NCI-H226 (cell line): ENCODE measurements at places on chromosomes 2 and 18.

DNA sequence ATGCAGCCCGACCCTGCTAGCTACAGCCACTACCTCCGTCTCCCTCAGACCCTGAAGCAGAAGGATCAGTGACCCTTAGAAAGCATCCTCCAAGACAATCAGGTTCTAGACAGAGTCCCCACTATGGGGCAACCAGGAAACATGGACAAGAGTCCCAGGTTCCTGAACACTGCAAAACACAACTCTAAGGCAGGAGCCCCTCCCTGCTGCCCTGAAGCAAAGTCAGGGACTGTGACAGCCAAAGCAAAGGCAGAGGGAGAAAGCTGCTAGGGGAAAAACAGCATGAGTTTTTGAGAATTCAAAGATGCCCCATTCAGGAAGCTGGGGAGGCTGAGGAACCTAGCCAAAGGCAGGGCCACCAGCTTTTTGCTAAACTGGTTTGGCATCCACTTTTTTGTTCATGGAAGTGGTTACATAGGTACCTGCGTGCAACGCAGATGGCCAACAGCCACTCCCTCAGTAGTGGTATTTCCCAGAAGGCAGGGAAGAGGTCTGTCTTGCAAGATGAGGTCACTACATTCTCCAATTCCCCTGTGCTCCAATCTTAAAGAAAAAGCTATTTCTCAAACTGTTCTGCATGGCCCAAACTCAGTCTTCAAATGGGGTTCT is 33.2 kb downstream of the MYO5B start:
- DNase-seq = peak; percentile 63

DNA sequence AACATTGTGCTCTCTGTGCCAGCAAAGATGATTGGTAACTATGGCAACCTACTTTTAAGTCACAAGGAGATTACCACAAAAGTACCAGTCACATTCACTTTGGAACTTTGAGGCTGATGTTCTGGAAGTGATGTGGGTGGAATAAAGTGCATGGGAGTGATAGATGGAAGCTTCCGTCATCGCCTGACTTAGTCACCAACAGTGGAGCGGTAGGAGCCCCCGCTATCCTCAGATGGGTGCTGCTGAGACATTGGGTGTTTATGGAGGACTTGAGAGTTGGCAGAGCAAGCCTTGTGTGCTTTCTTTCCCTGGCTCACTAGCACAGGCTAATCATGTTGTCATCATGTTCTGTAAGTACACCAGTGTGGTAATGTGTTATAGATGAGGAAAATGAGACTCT is 4.6 kb downstream of the PPP1R7 start:
- no peak for DNase-seq

DNA sequence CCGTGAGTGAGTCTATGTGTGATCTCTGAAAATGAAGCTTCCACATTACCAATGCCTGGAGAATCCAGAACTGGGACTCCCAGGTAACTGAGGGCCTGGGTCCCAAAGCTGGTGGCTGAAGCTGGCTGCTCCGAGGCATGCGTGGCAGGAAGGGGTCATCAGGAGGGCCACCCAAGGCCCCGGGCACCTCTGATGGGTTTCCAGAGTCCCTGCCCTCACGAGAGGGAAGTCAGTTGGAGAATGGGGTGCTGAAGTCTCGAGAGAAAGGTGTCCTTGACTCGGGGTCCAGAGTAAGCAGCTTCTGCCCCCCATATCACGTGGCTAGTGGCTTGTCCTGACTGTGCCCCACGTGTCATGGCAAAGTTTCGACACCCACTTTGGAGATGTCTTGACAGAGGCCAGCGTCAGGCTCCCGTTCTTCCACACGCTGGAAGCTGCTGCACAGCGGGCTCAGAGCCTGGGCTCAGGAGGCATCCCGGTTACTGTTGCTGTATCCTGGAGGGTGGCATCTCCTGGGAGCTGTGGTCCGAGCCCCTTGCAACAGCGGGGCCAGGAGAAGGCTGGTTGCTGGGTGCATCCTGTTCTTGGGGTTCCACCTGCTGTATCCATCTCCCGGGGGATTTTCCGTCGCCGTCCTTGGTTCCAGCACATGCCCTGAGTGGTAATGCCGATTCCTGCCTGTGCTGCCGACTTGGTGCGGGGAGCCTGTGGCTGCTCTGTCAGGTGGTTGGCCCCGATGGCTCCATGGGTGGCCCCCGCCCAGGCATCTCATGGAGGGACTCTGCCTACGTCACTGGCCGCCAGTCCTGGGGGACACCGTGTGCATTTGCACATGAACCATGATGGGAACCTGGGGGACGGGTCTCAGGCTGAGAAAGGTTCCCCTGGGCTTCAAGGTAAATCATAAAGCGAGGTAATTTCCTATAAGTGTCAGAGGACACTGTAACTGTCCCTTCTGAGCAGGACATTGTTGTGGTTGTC is 183.3 kb upstream of the HDAC4 start:
- no peak for DNase-seq

- no peak for DNase-seq
These were observed 521.9 kb downstream of the EPHA4 start for GRCh38 chr2:221050020-221050795.

DNA sequence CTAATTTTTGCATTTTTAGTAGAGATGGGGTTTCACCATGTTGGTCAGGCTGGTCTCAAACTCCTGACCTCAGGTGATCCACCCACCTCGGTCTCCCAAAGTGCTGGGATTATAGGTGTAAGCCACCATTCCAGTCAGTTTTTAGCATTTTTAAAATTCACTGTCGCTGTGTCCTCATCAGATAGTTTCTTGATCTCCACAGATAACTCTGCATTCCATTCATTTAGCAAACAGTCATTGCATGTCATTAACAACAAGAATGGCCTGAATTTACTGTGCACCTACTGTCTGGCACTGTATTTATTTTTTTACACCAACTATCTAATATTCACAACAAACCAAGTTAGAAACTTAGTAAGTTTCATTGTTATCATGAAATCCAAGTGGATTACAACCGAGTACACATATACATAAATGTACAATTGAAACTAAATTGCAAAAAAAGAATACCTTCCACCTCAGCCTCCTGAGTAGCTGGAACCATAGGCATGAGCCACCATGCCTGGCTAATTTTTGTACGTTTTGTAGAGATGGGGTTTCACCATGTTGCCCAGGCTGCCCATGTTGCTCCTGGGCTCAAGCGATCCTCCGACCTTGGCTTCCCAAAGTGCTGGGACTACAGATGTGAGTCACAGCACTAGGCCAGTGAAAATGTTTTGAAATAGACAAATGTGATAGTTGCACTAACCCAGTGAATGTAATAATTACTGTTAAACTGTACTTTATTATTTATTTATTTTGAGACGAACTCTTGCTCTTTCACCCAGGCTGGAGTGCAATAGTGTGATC is 4.3 kb downstream of the MCEE start:
- no peak for DNase-seq

DNA sequence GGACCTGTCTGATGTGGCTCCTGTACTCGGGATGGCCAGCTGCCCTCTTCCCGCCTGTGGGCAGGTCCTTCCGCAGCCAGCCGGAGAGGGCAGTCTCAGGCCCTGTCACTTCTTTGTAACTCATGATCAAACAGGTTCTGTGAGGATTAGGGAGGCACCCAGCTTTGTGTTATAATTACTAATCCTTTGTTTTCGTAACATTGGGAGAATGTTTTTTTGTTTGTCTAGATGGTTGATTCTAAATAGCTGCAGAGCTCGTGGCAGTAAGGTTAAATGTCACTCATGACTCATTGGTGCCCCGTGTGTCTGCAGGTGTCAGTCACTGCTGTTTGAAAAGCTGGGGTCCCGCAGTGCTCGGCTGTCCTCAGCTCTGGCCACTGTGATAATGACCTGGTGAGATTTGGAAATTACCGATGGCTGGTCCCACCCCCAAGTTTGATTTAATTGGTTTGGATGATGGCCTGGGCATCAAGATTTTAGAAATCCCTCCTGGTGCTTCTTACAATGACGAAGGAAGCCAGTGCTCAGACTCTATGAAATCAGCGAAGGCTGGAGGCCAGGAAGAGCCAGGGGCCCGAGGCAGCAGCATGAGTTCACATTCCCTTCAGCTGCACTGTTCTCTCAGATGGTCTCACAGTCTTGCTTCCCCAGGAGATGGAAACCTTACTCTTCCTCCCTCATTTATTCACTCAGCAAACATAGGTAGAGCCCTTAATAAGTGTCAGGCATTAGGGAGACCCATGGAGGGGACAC is 172.8 kb downstream of the VAPA start:
- DNase-seq = no peak

- no peak for DNase-seq
These were observed 11.1 kb downstream of the WDR43 start for GRCh38 chr2:28905533-28905932.

GRCh38 chr2:30455114-30455738 is 8.2 kb downstream of the LCLAT1 start:
- no peak for DNase-seq

- DNase-seq = no peak
These were observed 207.1 kb downstream of the ZNF521 start for GRCh38 chr18:25144820-25145219.

- no peak for DNase-seq
These were observed 17.2 kb upstream of the PRLH start for GRCh38 chr2:237549216-237549615.

GRCh38 chr2:27545348-27546141 is 37.3 kb upstream of the ZNF512 start:
- DNase-seq = no peak

GRCh38 chr2:13654416-13654815 is 937.7 kb downstream of the TRIB2 start:
- no peak for DNase-seq

GRCh38 chr2:149329068-149329467 is 1.3 kb upstream of the LYPD6 start:
- no peak for DNase-seq

GRCh38 chr18:2606335-2606734 is 35.0 kb downstream of the NDC80 start:
- no peak for DNase-seq

GRCh38 chr18:840023-840408 is 28.0 kb upstream of the YES1 start:
- no peak for DNase-seq

- no peak for DNase-seq
These were observed 307.0 kb upstream of the CELF4 start for GRCh38 chr18:37872562-37872961.

- DNase-seq = peak; percentile 98
These were observed 23.2 kb upstream of the SLC20A1 start for GRCh38 chr2:112622528-112622849.

- no peak for DNase-seq
These were observed 43.1 kb downstream of the COL4A3 start for GRCh38 chr2:227207573-227207972.

GRCh38 chr2:205477016-205477705 is 205.1 kb upstream of the NRP2 start:
- peak; percentile 1 for DNase-seq

DNA sequence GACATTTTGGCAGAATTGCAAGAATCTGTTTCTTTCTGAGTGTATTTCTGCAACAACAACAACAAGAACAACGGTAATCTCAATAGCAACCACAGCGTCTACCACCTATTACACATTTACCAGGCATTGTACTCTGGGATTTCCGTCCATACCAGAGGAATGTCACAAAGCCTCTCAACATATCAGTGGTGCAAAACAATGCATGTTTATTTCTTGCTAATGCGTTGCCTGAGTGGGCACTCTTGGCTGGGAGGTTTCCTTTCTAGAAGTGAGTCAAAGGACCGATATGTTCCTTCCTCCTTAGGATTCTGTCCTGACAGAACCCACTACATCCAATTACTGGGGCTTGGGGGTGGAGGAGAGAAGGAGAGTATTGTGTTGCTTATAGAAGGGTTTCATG is 585.6 kb downstream of the TSN start:
- no peak for DNase-seq

- peak; percentile 55 for DNase-seq
These were observed 128.3 kb downstream of the DNER start for GRCh38 chr2:229586012-229586411.

- DNase-seq = no peak
These were observed 1.5 kb downstream of the RPRM start for GRCh38 chr2:153476816-153477635.

- no peak for DNase-seq
These were observed 833.0 kb downstream of the SLC4A3 start for GRCh38 chr2:220460257-220460985.

DNA sequence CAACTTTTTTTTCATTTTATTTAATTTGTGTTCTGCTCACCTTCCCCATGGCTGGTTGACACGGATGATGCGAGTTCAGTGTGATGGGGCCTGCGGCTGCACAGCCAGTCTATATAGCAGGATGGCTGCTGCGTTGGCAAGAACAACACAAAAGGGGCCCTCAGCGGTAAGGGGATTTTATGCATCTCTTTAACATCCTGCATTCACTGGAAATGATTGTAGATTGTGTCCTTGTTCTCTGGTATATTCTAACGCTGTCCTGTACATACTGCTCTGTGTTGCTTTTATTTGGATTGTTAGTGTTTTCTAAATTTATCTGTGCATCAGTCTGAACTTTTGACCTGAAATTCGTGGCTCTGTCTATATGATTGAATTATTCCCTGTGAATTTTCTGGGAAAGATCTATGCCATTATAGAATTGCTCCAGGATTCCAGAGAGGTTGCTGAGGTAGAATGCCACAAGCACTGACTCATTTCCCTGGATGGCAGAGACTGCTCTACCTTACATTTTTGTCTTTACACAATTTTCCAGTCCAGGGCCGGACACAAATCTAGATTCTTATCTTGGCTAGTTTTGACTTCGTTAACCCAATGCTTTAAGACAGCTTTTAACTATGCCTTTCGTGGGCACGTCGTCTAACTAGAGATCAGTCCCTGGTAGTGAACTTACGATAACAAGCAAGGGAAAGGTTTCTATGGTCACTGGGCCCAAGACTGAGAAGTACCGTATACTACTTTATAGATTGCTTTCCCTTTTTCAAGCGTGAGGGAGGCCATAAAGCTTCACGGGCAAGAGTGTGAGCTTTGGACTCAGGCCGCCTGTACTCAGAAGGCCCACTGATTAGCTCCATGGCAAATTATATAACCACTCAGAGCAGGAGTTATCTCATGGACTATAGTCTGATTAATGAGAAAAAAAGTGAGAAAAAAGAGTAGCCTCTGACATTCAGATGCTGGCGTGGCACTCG is at the start of gene CRYGC:
Gene CRYGC, minus strand, starts transcription at position 85 of the 968 bp plus-strand sequence. Its CDS starts 36 bp downstream, at position 49.
- peak; percentile 60 for DNase-seq

GRCh38 chr2:240477916-240478315 is 42.5 kb downstream of the GPC1 start:
- no peak for DNase-seq

GRCh38 chr2:15957881-15958713 is 17.7 kb downstream of the MYCN start:
- no peak for DNase-seq

DNA sequence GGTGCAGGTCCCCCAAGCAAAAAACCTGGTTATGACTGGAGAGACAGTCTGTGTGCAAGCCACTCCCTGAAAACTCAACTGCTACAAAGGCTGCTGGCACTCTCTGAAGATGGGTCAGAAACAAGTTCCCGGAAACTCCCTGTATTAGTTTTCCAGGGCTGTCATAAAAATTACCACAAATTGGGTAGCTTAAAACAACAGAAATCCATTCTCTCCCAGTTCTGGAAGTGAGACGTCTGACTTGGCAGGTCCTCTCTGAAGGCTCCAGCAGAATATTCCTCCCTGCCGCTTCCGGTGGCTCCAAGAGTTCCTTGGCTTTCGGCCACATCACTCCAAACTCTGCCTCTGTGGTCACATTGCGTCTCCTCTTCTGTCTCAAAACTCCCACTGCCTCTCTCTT is 30.1 kb upstream of the SERPINE2 start:
- no peak for DNase-seq
